ENCODE measurements at places on chromosomes 5 and 9.

DNA sequence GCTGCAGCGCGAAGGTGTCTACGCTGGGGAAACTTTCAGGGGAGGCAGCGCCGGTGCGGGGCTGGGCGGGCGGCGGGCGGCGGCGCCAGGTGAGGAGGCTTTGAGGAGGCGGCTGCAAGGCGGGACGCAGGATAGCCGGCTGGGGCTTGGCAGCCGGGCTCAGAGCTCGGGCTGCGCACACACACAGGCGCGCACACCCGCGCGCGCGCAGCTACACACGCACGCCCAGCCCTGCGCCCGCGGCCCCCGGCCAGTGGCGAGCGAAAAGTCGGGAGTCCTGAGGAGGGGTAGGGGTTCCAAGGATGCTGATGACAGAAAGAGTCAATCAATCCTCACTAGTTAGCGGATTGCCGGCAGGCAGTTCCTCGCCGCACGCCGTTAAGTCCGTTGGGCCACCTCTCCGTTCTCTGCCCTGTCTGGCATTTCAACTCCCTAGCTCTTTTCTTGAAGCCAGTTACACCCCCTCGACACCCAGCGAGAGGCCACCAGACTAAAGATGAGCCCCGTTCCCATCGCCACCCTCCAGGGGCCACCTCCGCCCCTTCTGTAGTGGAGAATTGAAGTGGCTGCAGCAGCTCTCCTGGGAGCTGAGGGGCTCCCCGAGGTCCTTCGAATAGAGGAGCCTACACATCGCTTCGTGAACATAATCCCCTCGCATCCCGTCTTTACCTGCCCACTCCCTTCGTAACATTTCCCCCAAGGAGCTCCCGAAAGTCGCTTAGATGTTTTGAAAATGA is 1640.3 kb upstream of the C9orf72 start:
- DNase-seq = no peak

GRCh38 chr9:103709366-103709765 is 384.7 kb upstream of the SMC2 start:
- DNase-seq = no peak

- DNase-seq = no peak
These were observed 10.2 kb downstream of the BTNL8 start for GRCh38 chr5:180908998-180909731.

DNA sequence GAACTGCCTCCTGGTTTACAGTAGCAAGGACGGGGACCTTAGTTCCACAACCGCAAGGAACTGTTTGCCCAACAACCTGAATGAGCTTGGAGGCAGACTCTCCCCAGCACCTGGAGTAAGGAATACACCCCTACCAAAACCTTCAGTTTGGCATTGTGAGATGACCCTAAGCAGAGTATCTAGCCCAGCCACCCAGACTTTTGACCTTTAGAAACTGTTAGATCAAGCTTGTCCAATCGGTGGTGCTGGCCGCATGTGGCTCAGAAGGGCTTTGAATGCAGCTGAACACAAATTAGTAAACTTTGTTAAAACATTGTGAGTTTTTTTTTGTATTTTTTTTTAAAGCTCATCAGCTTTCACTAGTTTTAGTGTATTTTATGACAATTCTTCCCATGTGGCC is 86.9 kb upstream of the C9orf72 start:
- DNase-seq = no peak

DNA sequence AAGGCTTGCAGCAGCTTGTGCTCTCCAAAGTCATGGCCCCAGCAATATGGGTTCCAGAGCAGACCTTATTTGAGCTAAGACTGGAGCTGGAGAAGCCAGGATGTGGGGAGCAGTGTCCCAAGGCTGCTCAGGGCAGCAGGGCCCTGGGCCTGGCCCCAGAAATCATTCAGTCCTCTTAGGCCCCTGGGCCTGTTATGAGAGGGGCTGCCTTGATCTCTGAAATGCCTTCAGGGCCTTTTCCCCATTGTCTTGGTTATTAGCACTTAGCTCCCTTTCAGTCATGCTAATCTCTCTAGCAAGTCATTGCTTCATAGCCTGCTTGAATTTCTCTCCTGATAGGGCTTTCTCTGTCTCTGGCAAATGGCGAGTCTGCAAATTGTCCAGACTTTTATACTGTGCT is 9.1 kb downstream of the CATSPER3 start:
- no peak for DNase-seq

GRCh38 chr9:132230605-132231004 is 68.7 kb downstream of the NTNG2 start:
- DNase-seq = no peak

DNA sequence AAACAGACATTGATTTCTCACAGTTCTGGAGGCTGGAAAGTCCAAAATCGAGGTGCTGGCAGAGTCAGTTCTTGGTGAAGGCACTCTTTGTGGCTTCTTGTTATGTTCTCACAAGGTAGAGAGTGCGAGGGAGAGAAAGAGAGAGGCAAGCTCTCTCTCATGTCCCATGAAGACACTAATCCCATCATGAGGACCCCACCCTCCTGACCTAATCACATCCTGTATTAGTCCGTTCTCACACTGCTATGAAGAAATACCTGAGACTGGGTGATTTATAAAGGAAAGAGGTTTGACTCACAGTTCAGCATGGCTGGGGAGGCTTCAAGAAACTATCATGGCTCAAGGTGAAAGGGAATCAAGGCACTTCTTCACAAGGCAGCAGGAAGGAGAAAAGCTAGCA is 5.7 kb upstream of the AMACR start:
- DNase-seq = no peak

DNA sequence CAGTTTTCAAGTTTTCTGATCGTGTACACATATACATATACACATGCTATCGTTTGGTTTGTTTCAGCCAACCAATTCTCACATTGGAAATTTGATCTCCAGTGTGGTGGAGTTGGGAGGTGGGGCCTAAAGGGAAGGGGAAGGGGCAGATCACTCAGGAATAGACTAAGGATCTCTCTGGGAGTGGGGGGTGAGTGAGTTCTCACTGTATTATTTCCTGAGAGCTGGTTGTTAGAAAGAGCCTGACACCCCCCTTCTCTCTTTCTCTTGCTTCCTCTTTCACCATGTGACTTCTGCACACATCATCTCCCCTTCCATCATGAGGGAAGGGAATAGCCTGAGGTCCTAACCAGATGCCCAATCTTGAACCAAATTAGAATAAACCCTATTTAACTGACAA is 551.7 kb downstream of the MAT2B start:
- DNase-seq = no peak

GRCh38 chr9:4366591-4367330 is 66.9 kb upstream of the GLIS3 start:
- DNase-seq = no peak

GRCh38 chr5:147061431-147061830 is 173.4 kb upstream of the STK32A start:
- DNase-seq = no peak

- peak; percentile 57 for DNase-seq
These were observed 830 bp downstream of the TRAF1 start for GRCh38 chr9:120925535-120926396.

- no peak for DNase-seq
These were observed 76.0 kb downstream of the ERBIN start for GRCh38 chr5:66002415-66002814.

DNA sequence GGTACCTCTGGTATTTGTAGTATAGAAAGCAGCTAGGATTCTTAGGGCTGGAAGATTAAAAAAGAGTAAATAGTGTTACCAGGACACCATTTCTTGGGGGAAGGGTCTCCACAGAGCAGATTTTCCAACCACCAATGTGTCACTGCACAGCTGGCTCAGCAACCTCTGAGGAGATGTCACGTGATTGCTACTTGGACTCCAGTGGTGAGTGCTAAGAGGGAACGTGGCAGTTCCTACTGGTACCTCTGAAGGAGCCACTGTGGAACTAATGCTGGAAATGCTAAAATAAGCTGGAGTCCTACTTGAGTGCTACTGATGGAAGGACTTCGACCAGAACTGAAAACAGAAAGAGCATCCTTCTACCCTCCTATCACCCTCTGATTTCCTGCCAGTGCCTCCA is 36.1 kb upstream of the SPDL1 start:
- DNase-seq = no peak
